ENCODE measurements at places on chromosomes 4 and X.

GRCh38 chr4:159977907-159978617 is 875.2 kb downstream of the RAPGEF2 start:
- no peak for DNase-seq

GRCh38 chr4:83305187-83305586 is 20.6 kb upstream of the COQ2 start:
- DNase-seq: no peak

DNA sequence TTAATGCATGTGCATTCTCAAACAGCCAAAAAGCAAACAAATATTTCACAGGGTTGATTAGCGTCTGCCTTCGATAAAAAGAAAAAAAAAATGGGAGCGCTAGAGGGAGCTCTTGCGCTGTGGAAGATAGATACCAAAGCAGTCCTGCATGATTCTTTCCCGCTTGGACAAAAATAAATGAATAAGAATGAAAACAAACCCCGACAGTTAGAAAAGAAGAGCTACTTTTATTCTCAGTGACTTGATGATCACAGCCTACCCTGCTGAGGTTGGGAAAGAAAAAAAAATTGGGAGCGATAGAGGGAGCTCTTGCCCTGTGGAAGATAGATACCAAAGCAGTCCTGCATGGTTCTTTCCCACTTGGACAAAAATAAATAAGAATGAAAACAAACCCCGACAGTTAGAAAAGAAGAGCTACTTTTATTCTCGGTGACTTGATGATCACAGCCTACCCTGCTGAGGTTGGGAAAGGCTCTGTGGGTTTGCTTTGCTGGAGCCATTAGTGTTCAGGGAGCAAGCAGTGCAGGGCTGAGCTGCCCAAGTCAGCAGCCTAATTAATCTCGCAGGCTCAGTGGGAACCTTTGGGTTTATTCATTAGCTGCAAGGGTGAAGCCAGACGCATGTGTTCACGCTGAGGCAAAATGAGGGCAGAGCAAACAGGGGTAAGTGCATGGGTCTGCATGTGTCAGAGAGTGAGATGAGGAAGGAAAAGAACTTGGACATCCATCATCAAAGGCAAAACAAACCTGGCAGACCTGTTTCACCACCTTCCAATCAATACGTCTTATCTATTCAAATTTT is 249.3 kb upstream of the PRKX start:
- no peak for DNase-seq

- DNase-seq: no peak
These were observed 116.0 kb downstream of the SOWAHB start for GRCh38 chr4:76781698-76782595.

GRCh38 chr4:2587213-2587823 is 50.9 kb downstream of the FAM193A start:
- DNase-seq: no peak

DNA sequence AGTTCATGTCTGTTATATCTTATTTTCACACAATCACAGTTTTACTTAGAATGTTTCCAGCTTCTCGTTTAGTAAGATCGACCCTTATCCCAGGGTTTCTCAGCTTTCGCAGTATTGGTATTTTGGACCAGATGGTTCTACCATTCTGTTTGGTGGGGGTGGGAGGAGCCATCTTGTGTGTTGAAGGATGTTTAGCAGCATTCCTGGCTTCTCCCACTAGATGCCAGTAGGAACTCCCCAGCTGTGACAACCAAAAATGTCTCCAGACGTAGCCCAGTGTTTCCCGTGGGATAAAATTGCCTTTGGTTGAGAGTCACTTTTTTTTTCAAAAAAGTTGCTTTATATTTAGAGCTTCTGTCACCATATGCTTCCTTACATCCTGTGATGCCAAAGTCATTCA is 90.9 kb upstream of the TLR2 start:
- no peak for DNase-seq

DNA sequence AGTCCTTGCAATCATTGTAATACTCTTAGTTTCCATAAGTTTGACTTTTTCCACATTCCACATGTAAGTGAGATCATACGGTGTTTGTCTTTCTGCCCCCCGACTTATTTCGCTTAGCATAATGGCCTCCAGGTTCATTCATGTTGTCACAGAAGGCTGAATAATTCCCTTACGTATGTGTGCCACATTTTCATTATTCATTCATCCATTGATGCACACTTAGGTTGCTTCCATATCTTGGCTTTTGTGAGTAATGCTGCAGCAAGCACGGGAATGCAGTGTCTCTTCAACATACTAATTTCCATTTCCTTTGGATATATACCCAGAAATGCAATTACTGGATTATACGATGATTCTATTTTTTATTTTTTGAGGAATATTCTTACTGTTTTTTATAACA is 22.0 kb upstream of the VEGFC start:
- no peak for DNase-seq

DNA sequence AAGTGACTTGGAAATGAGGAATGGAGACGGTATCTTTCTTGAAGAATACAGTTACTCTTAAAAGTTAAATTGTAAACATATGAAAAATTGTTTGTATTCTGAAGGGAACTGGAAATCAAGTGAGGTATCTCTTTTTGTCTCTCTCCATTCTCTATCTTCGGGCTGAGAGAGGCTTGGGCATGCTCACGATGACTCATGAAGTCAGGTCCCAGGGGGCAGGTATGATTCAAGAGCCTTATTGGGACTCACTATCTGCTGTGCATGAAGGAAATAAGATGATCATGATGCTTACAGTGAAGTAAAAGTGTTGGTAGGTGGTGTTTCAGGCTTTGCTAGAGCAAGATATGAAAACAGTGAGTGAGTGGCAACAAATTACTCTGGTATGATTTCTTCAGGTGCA is 200.4 kb upstream of the PITX2 start:
- no peak for DNase-seq

GRCh38 chr4:139963708-139964107 is 190.3 kb downstream of the MAML3 start:
- no peak for DNase-seq

GRCh38 chr4:2809610-2810180 is 16.8 kb downstream of the SH3BP2 start:
- DNase-seq: no peak

DNA sequence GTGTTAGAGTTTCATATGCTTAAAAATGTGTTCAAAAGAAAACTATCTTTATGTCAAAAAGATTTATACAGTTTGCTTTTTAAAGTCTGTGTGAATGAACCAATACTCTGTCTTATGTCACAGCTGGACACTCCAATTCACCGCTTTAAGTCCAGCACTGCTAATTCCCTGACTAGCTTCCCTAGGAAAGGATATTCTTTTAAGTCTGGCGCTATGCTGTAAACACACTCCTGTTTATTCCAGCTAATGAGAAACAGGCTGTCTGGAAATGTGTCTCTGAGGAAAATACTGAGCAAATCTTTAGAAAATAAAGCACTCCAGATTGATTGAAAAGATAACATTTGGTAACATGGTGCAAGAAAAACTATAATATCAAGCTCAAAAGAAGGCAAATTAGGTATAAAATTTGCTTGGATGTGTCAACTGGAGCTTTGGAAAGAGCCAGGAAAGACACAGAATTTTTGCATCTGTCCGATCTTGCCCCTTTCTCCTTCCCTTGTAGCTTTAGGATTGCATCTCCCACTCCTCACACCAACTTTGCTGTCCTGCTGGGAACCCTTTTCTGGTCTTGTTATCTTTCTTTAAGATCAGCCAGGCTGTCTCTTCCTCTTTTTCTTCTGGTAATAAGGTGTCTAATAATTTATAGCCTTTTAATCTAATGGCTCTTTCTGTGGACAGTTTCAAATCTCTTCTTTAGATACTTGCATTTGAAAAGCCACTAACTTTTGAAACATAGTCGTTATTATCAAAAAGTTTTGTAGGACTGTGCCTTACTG is 40.9 kb upstream of the VEGFC start:
- no peak for DNase-seq
